ENCODE measurements at places on chromosomes 16 and 17.

- DNase-seq: no peak
- H3K27me3 ChIP-seq: peaks cover 66% of the 10 kb centered on the region
- H3K36me3 ChIP-seq: no peaks in the 10 kb centered on the region
Observed at GRCh38 chr17:33732116-33732515, 439.0 kb upstream of the ASIC2 start.

GRCh38 chr16:18048853-18049546 lies 287.5 kb downstream of the NPIPA8 start:
- peaks cover 4% of the 10 kb centered on the region for H3K4me1 ChIP-seq
- no peak overlapping the region for H3K4me3 ChIP-seq
- peaks cover 9% of the 10 kb centered on the region for H3K27me3 ChIP-seq
- H3K36me3 ChIP-seq: no peaks in the 10 kb centered on the region
- H3K27ac ChIP-seq: no peak overlapping the region

GRCh38 chr17:50638966-50639713 lies 4.5 kb downstream of the ABCC3 start:
- DNase-seq: no peak
- H3K27ac ChIP-seq: peak overlapping the region; percentile 43
- H3K4me1 ChIP-seq: peaks cover 16% of the 10 kb centered on the region

GRCh38 chr17:73972056-73972455 lies 231.4 kb upstream of the RPL38 start:
- peaks cover 36% of the 10 kb centered on the region for H3K27me3 ChIP-seq
- H3K27ac ChIP-seq: no peak overlapping the region
- no peak overlapping the region for H3K4me3 ChIP-seq
- H3K36me3 ChIP-seq: no peaks in the 10 kb centered on the region

- peaks cover 17% of the 10 kb centered on the region for H3K27me3 ChIP-seq
- no peak overlapping the region for H3K27ac ChIP-seq
- peaks cover 22% of the 10 kb centered on the region for H3K4me1 ChIP-seq
- no peaks in the 10 kb centered on the region for H3K36me3 ChIP-seq
- DNase-seq: no peak
Observed at GRCh38 chr17:58329810-58330537, 1.4 kb upstream of the TSPOAP1 start.

- H3K36me3 ChIP-seq: no peaks in the 10 kb centered on the region
- no peaks in the 10 kb centered on the region for H3K27me3 ChIP-seq
- H3K4me1 ChIP-seq: no peaks in the 10 kb centered on the region
- no peak overlapping the region for H3K4me3 ChIP-seq
Observed at GRCh38 chr17:69743091-69743490, 328.6 kb downstream of the MAP2K6 start.

DNA sequence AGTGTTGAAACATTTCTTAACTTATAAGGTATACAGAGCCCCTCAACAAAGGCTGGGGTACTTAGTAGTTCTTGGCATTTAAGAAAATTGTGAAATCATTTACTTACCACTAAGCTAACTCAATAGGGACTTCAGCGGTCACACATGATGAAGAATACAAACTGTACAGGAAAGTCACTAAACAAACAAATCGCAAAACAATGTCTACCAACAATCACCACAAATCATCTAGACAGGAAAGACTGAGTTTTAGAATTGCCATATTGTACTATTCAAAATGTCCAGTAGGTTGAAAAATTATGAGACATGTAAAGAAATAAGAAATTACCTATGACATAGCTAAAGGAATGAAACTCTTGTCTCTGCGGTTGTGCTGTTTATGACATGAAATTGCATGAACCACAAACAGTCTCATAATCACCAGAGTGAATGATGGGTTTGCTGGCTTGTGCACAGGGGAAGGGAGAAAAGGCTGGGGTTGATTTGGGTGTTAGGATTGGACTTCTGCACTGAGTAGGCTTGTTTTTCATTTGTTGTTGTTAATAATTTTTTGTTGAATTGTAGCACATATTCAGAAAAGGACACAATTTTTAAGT lies 441.1 kb upstream of the MON1B start:
- H3K36me3 ChIP-seq: no peaks in the 10 kb centered on the region
- no peak overlapping the region for H3K4me3 ChIP-seq
- peaks cover 6% of the 10 kb centered on the region for H3K27me3 ChIP-seq
- H3K4me1 ChIP-seq: peaks cover 6% of the 10 kb centered on the region

DNA sequence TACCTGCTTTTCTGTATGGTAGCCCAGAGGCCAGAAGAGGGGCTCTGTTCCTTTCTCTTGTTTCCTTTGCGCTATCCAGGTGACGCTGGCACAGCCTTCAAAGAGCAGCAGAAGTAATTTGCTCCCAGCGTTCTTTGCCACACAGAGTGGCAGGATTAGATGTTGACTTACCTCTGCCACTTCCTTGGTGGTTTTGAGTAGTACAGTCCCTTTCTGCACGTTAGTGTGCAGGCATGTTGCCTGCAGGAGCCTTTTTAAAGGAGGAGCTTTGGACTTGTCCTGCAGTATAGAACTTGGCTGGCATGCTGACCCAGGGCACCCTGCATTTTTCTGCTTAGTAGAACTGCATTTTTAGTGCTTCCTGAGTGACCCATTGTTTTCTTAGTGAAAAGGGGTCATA lies at the start of gene ABCC11:
ABCC11 (minus strand) TSS at position 229 of the 400 bp plus-strand sequence. CDS start 15,618 bp downstream, outside the sequence.
- DNase-seq: no peak
- H3K4me1 ChIP-seq: peaks cover 25% of the 10 kb centered on the region
- peak within 1 kb of the TSS; percentile 96 for H3K4me3 ChIP-seq
- no peaks in the 10 kb centered on the region for H3K27me3 ChIP-seq

DNA sequence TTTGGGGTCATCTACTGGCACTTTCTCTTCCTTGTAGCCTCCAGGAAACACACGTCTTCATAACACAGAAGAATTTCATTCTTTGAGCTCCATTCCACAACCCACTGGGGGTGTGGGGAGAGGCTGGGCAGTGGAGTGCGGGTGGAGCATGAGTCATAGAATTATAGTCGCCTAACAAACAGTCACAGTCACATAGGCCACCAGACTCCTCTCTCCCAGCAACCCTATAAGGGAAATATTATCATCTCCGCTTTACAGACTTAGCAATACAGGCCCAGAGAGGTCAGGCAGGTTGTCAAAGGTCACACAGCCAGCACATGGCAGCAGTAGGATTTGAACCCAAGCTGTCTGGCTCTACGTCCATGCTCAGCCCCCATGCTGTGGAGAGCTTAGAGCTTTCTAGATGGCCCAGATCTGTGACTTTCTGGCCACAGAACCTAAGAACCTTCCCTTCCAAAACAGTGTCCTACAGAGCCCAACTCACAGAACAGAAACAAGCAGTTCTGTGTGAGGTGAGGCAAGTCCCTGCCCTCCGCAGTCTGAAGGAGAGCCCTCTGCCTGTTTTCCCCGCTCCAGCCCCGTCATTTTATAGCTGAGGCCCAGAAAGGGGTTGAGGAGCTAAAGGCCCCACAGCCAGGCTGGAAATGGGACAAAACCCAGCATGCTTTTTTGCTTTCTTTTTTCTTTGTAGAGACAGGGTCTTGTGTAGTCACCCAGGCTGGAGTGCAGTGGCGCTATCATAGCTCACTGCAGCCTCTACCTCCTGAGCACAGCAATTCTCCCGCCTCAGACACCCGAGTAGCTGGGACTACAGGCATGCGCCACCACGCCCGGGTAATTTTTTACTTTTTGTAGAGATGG lies 10.7 kb upstream of the LITAF start:
- H3K27me3 ChIP-seq: no peaks in the 10 kb centered on the region
- H3K4me3 ChIP-seq: peak overlapping the region; percentile 64
- peak overlapping the region; percentile 96 for H3K27ac ChIP-seq
